GM23248 (cell line): ENCODE measurements at places on chromosomes 11 and 22.

GRCh38 chr22:21041937-21042336, 3.8 kb upstream of the LRRC74B start:
- DNase-seq: peak; percentile 80

DNA sequence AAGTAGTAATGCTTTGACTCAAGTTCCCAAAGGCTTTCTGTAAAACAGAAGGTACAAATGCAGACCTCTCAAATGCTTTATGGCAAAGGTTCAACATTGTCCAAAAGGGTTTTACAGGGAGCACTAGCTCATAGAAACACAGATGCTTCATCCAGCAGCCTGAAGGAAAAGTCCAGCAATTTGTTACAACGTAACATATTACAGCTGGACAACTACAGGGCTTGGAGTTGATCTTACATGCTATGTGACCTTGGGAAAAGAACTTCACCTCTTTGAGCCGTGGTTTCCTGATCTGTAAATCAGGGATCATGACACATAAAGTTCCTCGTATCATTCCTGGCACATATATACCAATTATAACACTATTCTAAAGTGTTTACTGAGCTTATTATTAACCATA, 84.9 kb downstream of the DDIAS start:
- DNase-seq: no peak

GRCh38 chr22:36833073-36833472, 16.2 kb upstream of the PVALB start:
- DNase-seq: no peak

- peak; percentile 45 for DNase-seq
Observed at GRCh38 chr11:72225411-72225951, 914 bp downstream of the INPPL1 start.

- DNase-seq: peak; percentile 80
Observed at GRCh38 chr11:101915791-101916291, 481 bp downstream of the ANGPTL5 start.

- peak; percentile 77 for DNase-seq
Observed at GRCh38 chr11:62124186-62125113, 639 bp downstream of the INCENP start.

- DNase-seq: peak; percentile 71
Observed at GRCh38 chr22:35479985-35480550, 60.6 kb upstream of the RASD2 start.

GRCh38 chr11:122853971-122854446, 15.7 kb downstream of the CRTAM start:
- peak; percentile 83 for DNase-seq

DNA sequence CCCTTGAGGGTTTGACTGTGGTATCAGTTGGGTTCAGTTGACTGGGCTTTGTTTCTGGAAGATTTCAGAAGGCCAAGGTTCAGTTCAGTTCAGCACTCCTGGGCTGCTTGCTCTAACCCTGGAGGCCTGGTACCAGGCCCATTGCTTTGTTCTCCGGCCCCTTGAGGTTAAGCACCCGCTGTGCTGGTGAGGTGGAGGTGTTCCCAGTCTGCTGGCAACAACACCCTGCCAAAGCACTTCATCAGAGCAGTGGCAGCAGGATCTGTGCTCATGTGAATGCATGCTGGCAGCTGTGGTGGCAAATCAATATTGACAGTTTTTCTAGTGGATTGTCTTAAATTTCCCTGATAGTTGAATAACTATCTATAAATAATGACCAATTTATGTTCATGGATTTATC, 3.8 kb upstream of the SCGB1D1 start:
- no peak for DNase-seq
